ENCODE measurements at places on chromosomes 6 and 20.

GRCh38 chr20:9025011-9025410 lies 43.9 kb upstream of the PLCB4 start:
- no peak for DNase-seq

GRCh38 chr20:46898423-46898822 lies 3.8 kb downstream of the EYA2 start:
- DNase-seq: no peak

GRCh38 chr20:61253640-61254511 lies 1.8 kb downstream of the CDH4 start:
- no peak for DNase-seq

DNA sequence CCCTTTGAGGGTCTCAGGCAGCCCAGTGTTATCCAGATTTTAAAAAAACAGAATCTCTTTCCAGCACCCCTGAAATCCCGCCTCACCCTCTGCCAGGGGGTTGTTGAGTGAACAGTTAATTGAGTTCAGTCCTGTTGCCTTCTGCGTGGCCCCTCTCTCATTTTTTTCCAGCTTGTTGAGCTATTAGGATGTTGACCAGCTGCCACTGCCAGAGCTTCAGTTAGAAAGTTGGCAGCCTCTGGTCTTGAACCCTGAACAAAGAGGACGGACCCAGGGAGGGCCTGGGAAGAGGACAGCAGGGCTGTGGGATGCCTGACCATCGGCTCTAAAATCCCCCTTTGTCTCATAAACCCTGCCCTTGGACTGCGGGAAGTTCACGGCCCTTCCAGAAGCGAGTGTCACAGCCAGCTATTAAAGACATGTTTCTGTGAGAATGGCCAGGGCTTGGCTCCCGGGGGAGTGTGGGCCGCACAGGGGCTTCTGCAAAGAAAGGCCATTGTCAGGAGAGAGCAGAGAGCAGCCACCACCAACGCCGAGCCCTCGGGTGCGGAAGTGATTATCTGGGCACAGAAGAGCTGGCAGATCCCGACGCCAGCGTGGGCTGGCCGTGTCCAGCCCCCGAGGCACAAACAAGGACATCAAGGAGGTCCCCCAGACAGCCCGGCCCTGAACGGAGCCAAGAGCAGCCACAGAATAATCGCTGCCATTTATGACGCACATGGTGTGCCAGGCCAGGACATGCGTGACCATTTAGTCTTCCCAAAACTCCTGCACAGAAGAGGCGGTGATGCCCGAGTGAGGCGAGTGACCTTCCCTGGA lies 189.0 kb downstream of the ANKRD60 start:
- DNase-seq: no peak

DNA sequence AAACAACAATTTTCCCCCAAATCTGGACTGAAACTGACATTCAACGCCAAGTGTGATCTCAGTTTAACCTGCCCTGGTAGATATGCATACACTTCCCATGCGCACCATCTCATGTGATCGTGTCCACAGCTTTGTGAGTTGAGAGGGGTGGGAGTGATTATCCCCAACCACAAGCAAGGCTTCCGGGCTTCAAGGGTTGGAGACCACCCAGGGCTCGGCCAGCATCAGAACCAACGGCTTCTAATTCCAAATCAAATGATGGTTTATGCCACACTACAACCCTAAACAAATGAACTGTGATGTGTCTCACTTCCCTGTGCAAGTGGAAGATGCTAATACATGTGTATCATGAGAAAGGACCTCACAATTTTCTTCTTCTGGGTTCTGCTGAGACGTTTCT lies 515 bp upstream of the TGM3 start:
- no peak for DNase-seq

- DNase-seq: no peak
These were observed 144.0 kb upstream of the AGPAT4 start for GRCh38 chr6:161417717-161418462.

GRCh38 chr6:22451962-22452361 lies 117.4 kb upstream of the HDGFL1 start:
- DNase-seq: no peak

- no peak for DNase-seq
These were observed 131.2 kb downstream of the PFDN4 start for GRCh38 chr20:54339093-54339492.

Data from stimulated activated CD4-positive, alpha-beta T cell treated with anti-CD3 and anti-CD28 coated beads, Interleukin-1b, Interleukin-23, amount 100 ng/mL, for 24 hours (primary cell).